ENCODE measurements at places on chromosomes 1 and 21.
A peak's percentile ranks its signal among the peaks of the same experiment; 100 is the strongest.

DNA sequence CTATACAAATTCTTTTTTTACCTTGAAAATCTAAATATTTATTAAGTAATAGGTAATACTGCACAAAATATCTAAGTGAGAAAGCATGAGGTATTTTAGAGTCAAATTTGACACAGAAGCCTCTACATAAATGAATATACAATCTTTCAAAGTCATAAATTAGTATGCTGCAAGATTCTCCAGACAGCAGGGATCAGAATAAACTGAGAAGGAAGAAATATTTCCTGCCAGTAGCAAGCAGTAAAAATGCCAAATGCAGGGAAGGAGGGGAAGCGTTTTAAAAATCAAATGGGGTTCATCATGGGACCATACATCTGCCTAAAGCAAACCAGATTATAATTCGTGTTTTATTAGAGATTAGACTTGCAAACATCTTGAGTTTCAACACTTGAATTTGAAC lies 18.9 kb downstream of the COLGALT2 start:
- no peak for DNase-seq

DNA sequence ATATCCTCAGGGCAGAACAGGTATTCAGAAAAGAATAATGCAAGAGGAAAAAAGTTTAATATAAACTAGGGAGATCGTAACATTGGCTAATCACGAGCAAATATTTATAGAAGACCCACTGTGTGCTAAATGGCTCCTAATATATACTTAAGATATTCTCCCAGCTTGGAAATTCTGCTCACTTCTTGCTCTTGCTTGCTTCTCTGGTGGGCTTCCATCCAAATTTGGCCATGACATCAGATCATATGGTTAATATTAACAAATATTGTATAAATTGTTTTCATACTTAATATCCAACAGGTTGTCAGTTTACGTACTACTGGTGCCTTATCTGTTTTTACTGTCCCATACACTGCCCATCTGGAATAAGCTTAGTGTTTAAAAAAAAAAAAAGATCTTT lies 1.1 kb downstream of the COX20 start:
- no peak for DNase-seq

- DNase-seq, result peak; percentile 13
Observed at GRCh38 chr1:1891349-1892078, 627 bp upstream of the GNB1 start.

GRCh38 chr1:46166521-46167462 lies 8.1 kb upstream of the TSPAN1 start:
- no peak for DNase-seq

DNA sequence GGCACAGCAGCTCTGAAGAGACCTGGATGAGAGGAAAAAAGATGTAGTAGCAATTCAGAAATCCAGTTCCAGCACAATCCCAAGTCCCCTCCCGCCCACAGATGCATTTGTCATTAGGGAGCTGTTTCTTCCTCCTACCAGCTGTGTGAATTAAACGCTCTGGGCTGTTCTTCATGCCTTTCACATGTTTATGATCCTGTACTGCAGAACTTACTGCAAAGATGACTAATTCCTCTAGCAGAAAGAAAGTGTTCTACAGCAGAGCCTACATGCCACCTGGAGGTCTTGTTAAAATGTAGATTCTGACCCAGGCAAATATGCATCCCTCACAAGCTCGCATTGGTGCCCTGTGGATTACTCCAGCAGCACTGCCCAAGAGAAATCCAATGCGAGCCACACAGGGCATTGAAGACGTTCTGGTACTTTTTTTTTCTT lies 6.5 kb downstream of the ENO1 start:
- no peak for DNase-seq

GRCh38 chr1:30451532-30452125 lies 271.8 kb downstream of the MATN1 start:
- DNase-seq, result no peak

DNA sequence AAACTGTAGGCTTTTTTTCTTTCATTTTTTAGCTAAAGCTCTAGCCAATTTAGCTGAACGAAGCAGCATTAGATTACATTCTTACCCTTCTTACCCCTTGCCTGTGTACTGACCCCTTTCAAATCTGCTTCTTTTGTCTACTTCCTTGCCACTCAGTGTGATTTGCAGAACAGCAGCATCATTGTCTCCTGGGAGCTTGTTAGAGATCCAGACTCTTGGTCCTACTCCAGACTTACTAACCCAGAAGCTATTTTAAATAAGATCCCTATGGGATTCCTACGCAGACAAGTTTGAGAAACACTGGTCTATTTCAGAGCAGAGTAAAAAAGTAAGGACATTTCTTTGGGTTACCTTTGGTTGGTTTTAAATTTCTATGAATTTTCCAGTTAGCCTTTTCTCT lies 13.8 kb downstream of the LRRC39 start:
- no peak for DNase-seq

DNA sequence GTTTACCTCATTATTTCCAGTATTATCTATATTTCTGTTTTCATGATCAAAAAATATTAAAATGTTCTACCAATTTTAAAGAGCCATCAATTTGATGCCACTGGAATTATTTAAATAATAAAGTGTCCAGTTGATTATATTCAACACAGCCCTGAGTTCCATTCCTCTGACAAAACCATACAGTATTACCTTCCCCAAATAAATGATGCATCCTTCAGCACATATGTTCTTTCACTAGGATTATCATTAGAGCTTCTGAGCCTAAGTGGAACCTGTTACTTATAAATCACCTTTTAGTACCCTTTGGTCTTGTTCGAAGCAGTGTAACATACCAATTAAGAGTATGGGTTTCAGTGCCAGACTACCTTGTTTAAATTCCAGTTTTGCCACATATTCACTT lies 17.3 kb upstream of the PLEKHO1 start:
- DNase-seq, result no peak

GRCh38 chr1:32695098-32695904 lies 7.3 kb downstream of the SYNC start:
- DNase-seq, result peak; percentile 24

GRCh38 chr1:62187548-62187947 lies 7.1 kb upstream of the L1TD1 start:
- no peak for DNase-seq

GRCh38 chr1:165883056-165883455 lies 55.6 kb downstream of the UCK2 start:
- DNase-seq, result no peak

GRCh38 chr1:149916898-149917252 lies 769 bp downstream of the SV2A start:
- DNase-seq, result no peak

GRCh38 chr1:67740543-67740942 lies 55.5 kb downstream of the GADD45A start:
- DNase-seq, result no peak

GRCh38 chr1:18640228-18641004 lies 9.8 kb downstream of the PAX7 start:
- no peak for DNase-seq
